ENCODE measurements at places on chromosomes 13 and 19. TPM values are rescaled to one million over a fixed set of nuclear protein-coding genes. Genes with fewer than 3 reads are reported as not detected.

GRCh38 chr13:64075543-64076271 lies 2660.1 kb upstream of the PCDH20 start:
- H3K4me3 ChIP-seq, result peak overlapping the region; percentile 76
- no peaks in the 10 kb centered on the region for H3K27me3 ChIP-seq
- H3K4me1 ChIP-seq, result peaks cover 13% of the 10 kb centered on the region
- H3K36me3 ChIP-seq, result no peaks in the 10 kb centered on the region
- peak; percentile 89 for DNase-seq
- H3K27ac ChIP-seq, result peak overlapping the region; percentile 36

Gene OR7A17
- not detected for total RNA-seq

DNA sequence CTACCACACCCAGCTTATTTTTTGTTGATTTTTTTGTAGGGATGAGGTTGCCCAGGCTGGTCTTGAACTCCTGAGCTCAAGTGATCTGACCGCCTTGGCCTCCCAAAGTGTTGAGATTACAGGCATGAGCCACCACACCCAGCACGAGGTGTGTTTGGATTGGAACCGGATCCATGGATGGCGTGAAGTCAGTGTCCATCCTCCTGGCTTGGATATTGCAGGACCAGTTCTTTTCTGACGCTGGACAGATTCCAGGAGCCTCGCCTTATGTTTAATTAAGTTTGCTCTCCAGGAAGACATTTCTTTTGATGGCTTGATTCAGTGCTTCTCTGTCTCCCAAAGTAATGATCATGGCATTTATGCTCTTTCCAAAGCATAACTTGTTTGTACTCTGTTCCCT lies 14.4 kb upstream of the RFXAP start:
- peak overlapping the region; percentile 57 for H3K4me3 ChIP-seq
- DNase-seq, result no peak
- H3K36me3 ChIP-seq, result no peaks in the 10 kb centered on the region
- no peaks in the 10 kb centered on the region for H3K27me3 ChIP-seq

Gene IGSF23
- not detected for total RNA-seq

Gene ICAM5
- total RNA-seq, result 9.1 TPM
